Esophagus mucosa (tissue), 1 donor: ENCODE measurements at places on chromosomes 2 and 18.

GRCh38 chr18:11857177-11857887 is 6.1 kb downstream of the CHMP1B start:
- ATAC-seq: peak; percentile 93

- ATAC-seq: no peak
Measured at GRCh38 chr2:24836206-24836605, 43.0 kb downstream of the CENPO start.

- ATAC-seq: peak; percentile 8
Measured at GRCh38 chr2:42935692-42936671, 143.6 kb upstream of the HAAO start.

DNA sequence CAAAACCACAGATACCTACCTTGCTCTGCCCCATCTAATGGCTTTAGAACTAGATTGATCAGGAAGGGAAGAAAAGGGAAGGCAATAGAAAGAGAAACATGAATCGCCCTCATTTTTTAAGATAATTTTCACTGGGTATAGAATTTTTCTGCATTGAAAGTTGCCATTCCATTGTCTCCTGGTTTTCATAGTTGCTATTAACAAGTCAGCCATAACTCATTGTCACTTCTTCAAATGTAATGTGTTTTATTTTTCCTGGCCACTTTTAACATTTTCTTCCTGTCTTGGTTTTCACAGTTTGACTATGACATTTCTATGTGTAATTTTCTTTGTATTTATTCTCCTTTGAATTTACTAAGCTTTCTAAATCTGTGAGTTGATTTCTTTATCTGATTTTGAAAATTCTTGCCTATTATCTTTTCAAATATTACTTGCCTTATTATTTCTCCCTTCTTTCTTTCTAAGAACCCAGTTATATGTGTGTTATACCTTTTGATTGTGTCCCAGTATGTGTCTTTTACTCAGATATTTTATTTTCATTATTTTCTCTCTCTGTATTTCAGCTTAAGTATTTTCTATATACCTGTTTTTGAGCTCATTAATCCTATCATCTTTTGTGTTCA is 85.5 kb upstream of the GLI2 start:
- ATAC-seq: no peak

- ATAC-seq: no peak
Measured at GRCh38 chr18:69491576-69491975, 90.9 kb downstream of the DOK6 start.

GRCh38 chr2:174172802-174173355 is 75.5 kb downstream of the OLA1 start:
- no peak for ATAC-seq

- peak; percentile 91 for ATAC-seq
Measured at GRCh38 chr2:37832590-37833197, 92.4 kb upstream of the RMDN2 start.

- ATAC-seq: peak; percentile 49
Measured at GRCh38 chr2:201452058-201452921, 750 bp downstream of the STRADB start.

DNA sequence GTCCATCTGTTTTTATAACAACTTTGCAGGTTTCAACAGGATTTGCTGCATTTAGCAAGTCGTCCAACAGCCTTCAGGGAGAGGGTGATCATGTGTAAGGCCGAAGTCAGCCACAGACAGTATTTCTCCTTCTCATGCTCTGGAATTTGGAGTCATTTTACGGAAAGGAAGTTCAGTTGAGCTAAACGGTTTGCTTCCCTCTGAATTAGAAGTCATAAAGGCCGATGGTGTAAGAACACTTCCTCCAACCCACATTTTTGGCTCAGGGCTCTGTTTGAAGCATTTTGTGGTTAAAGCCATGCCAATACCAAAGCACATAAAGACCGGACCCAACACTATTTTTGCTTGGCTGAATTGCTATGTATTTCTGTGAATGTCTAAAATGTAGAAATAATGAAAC is 129.5 kb downstream of the TMEM182 start:
- no peak for ATAC-seq

DNA sequence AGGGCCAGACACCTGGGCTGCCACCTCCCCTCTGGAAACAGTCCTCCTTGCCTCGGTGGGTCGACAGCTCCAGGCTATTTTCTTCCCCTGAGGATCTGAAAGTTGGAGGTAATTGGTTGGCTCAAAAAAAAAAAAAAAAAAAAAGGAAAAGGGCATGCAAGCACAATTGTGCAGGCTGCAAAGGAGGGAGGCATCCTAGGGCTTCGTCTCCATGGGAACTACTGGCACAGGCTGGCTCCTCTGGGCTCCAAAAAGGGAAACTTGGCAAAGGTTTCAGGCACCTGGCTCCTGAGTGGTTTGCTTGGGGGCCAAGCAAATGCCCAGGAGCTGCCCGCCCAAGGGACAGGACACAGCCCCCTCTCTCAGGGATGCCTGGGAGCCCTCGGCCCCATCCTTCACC is 1.1 kb upstream of the KCNIP3 start:
- ATAC-seq: peak; percentile 0

- no peak for ATAC-seq
Measured at GRCh38 chr2:218030409-218031195, 27.8 kb upstream of the TNS1 start.

DNA sequence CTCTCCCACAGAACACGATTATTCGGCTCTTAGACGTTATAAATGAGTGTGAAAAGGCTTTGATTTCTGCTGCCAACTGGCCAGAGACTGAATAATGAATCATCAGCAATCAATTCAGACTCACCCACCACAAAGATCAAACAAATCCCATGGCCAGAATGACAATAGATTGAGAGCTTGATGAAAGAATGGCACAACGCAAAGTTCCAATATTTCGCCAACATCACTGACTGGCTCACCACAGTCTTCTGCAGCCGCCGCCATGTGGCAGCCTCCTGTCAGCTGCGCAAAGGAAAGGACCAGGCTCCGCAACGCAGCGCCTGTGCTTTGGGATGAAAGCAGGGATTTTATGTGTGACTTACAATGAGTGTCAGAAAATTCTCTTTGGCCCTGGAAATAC is 104.4 kb upstream of the SOX11 start:
- ATAC-seq: no peak

GRCh38 chr2:152298754-152299153 is 36.2 kb upstream of the FMNL2 start:
- ATAC-seq: peak; percentile 41

DNA sequence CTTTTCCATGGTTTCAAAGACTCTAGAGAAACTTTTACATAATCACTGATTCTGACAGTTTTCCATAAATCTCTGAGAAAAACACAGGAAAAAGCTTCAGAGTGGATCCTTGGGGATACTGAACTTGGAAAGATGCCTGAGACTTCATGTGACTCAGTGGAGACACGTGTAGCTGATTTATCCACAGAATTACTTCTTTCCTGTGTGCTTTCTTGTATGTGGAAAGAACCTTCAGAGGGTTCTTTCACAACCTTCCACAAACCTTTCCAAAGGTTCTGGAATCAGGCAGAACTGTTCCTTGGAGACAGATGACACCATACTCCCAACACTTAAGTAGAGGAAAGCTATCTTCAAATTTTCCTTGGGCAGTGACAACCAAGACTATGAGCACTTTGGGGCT is 207.2 kb downstream of the RND3 start:
- no peak for ATAC-seq

GRCh38 chr2:58107803-58108710 is 61.5 kb downstream of the VRK2 start:
- ATAC-seq: peak; percentile 92

GRCh38 chr2:216872624-216873023 is 12.8 kb upstream of the TNP1 start:
- no peak for ATAC-seq

- ATAC-seq: peak; percentile 31
Measured at GRCh38 chr2:72815655-72816278, 10.1 kb downstream of the EXOC6B start.

DNA sequence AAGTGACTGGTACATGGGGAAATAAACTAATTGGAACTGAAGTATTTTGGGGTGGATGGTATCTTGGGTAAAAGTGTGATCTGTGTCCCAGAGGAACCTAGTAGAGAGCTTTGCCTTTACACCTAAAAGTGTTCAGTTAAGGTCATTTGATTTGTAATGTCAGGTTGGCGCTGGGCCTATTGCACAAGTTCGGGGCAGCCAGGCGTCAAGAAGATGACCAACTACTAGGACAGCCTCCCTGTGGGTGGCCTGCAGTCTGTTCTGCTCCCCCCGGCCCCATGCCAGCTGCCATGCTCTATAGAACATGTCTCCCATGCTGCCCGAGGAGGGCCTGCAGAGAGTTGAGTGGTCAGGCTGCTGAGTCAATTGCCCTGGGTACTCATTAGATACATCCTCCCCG is 10.1 kb downstream of the RRM2 start:
- no peak for ATAC-seq

- ATAC-seq: no peak
Measured at GRCh38 chr18:79318142-79318673, 77.5 kb upstream of the NFATC1 start.

- ATAC-seq: no peak
Measured at GRCh38 chr2:5236249-5236648, 455.9 kb upstream of the SOX11 start.

DNA sequence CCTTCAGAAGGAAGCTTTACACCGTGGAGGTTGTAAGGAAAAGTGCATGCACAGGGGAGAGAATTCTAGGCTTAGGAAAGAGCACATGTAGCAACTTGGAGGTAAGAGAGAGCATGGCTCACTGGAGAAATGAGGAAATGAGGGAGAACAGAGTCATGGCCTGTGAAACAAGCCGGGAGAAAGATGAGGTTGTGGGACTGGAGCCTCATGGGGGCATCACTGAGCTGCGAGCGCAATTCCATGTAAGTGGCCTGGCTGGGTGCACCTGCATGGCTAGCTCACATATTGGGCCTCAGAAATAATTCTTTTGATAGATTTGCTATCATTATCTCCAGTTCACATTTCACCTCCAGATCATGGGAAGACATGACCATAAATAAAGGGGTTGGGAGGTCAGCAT is 785.5 kb upstream of the RAB6C start:
- no peak for ATAC-seq

DNA sequence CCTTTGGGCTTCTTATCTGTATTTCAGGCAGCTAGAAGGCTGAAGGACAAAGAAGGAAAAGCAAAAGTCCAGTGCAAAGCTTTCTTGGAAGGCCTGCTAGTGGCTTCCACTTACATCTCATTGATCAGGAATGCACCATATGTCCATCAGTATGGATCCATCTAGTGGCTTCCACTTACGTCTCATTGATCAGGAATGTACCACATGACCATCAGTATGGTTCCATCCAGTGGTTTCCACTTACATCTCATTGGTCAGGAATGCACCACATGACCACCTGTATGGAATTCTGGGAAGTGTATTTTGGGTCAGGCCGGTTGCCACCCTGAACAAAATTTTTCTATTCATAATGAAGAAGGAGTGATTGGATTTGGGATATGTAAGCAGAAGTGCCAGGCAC is 70.6 kb downstream of the LYPD6 start:
- ATAC-seq: no peak

DNA sequence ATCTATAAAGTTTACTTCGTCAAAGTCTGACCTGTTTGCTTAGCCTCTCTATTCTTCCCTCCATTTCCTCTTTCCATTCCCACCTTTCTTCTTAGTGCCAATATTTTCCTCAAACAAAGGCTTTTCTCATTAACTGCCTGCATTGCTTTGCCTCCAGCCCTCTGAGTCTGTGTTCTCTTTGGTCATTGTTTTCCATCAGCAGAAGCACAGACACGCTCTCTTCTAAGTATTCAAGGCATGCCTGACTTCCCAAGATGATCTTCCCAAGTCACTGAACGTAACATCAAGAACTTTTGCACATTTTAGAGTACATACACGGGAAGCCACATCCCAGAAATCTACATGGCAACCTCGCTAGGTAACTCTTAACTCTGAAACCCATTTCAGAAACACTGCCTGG is 32.6 kb upstream of the ANXA4 start:
- ATAC-seq: no peak

GRCh38 chr18:11112286-11112685 is 37.1 kb downstream of the PIEZO2 start:
- ATAC-seq: no peak

DNA sequence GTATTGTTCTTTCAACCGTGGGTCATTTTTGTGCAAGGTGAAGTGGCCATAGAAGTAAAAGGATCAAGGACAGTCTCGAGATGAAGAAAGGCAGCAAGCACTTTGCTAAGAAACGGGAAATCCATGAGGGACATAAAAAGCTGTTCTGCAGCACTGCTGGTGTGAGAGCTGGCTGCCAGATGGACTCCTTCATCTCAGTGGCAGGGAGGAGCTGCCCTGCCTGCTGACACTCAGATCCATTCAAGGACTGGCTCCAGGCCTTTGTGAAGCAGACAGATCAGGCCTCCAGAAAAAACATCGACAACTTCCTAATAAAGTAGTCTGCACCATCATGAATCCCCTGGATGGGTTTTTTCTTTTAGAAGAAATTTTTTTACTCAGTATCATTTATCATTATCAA is 29.5 kb downstream of the RMC1 start:
- ATAC-seq: no peak

- peak; percentile 15 for ATAC-seq
Measured at GRCh38 chr2:11829324-11829946, 83.0 kb downstream of the LPIN1 start.

GRCh38 chr18:42131066-42131929 is 176.3 kb downstream of the PIK3C3 start:
- no peak for ATAC-seq

DNA sequence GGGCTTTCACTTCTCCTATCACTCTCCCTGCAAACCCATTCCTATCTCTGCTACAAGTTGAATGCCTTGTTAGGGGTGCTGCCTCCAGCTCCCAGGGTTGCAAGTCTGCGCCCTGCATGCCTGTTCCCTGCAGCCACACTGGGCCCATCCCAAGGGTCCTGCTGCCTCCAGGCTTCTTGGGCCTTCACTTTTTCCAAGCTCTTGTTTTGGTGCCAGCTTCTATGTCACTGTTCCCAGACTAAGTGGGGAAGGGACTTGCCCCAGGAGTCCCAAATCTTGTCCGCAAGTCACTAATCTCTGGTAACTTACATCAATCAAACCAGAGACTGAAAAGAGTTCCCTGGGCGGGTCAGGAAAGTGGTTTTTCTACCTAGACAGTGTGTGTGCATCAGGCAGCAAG is 65.4 kb downstream of the ZCCHC2 start:
- ATAC-seq: no peak

GRCh38 chr2:62195421-62196277 is at the start of gene B3GNT2:
Gene B3GNT2, plus strand, starts transcription at chr2:62196115. Its CDS starts 26,106 bp downstream, at chr2:62222221.
- ATAC-seq: peak; percentile 93

DNA sequence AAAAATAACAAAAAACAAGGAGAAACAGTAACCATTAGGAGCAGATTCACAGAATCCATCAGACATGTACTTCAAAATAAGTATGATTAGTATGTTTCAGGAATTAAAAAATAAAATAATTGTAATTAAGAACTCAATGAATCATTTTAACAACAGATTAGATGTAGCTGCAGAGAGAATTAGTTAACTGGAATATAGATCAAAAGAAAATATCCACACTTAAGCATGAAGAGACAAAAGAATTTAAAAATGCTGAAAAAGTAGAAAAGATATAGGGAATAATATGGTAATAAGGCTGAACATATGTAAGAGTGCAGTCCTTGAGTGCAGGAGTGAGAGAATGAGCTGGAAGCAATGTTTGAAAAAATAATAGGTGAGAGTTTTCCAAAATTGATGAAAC is 24.1 kb upstream of the OR6B3 start:
- ATAC-seq: no peak

GRCh38 chr2:100801402-100801801 is 18.5 kb upstream of the NPAS2 start:
- no peak for ATAC-seq

GRCh38 chr2:15642815-15643500 is 51.3 kb downstream of the DDX1 start:
- ATAC-seq: no peak
